Spleen (tissue), 13 donors: ENCODE measurements at places on chromosomes 4 and X. TPM values are rescaled to one million over a fixed set of nuclear protein-coding genes. Genes with fewer than 3 reads are reported as not detected.

- H3K36me3 ChIP-seq: no peaks in the 10 kb centered on the region
- H3K4me3 ChIP-seq: no peak overlapping the region
- H3K4me1 ChIP-seq: no peaks in the 10 kb centered on the region
- no peak overlapping the region for H3K27ac ChIP-seq
- no peak for DNase-seq
These were observed 198.2 kb downstream of the CEP135 start for GRCh38 chr4:56146956-56147355.

DNA sequence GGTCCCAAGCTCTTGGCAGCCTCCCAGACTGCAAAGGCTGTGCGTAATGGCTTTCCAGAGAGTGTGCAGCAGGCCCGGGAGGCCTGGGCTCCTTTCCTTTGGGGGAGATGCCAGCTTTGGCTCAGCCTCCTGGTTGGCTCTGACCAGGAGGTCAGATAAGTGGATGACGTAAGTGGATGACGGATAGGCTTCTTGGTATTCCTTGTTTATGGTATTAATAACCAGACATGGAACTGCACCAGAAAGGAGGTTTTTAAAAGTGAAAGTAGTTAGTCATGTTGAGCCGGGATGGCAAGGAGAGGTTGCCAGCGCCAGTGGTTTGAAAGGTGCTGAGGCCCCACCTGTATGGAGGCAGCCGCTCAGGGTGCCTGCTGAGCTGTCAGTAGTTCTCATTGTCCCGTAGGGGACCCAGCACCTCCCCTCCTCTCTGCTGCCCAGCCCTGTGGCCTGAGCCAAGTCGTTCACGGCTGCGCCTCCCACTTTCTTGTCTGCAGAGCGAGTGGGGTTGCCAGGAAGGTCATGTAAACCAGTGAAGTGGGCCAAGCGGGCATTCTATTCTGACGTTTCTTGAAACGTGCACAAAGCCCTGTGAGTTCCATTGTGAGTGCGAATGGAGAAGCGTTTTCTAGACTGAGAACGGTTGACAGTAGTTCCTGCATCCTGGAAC lies 28.7 kb upstream of the STOX2 start:
- no peak for DNase-seq
- H3K27ac ChIP-seq: peak overlapping the region; percentile 62
- peak overlapping the region; percentile 3 for H3K4me3 ChIP-seq
- no peaks in the 10 kb centered on the region for H3K4me1 ChIP-seq
- no peaks in the 10 kb centered on the region for H3K36me3 ChIP-seq

Gene ARHGEF6
- total RNA-seq: 68.7 TPM

DNA sequence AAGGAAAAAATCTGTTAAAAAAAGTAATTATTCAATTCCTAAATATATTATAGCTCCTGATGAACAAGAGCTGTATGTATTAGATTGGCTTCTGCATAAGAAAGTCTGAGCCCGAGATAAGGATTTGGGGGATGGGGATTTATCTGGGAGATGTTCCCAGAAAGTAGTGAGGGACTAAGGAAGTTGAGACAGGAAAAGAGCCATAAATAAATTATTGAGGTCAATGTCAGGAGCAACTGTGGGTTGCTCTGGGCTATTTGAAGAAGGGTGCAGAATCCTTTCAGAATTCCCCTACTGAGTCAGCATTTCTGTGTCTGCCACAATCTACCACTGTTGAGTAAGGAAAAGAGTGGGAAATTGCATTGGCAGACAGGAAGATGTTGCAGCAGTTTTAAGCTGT lies 3.1 kb upstream of the TDO2 start:
- H3K36me3 ChIP-seq: no peaks in the 10 kb centered on the region
- peak overlapping the region; percentile 13 for H3K27ac ChIP-seq
- peaks cover 4% of the 10 kb centered on the region for H3K4me1 ChIP-seq
- H3K4me3 ChIP-seq: no peak overlapping the region

DNA sequence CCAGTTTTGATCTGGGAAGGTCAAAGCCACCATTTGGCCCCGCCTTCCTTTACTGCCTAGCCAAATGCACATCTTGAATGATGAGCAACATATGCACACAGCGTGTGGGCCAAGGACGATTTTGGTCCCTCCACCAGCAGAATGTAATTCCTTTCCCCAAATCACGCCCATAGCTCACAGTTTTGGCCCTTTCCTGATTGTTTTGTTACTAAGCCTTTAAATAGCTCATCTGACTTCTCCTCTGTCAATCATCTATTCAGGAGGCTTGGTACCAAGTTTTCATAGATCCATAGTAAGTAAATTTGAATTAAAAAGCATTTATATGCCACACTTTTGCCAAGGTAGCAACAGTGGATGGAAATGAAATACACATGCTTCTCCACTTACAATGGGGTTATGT lies 123.3 kb downstream of the NFKB1 start:
- no peak overlapping the region for H3K4me3 ChIP-seq
- no peaks in the 10 kb centered on the region for H3K27me3 ChIP-seq
- no peaks in the 10 kb centered on the region for H3K36me3 ChIP-seq
- H3K4me1 ChIP-seq: peaks cover 5% of the 10 kb centered on the region
- DNase-seq: no peak
- no peak overlapping the region for H3K27ac ChIP-seq

Gene CDX4
- total RNA-seq: not detected

DNA sequence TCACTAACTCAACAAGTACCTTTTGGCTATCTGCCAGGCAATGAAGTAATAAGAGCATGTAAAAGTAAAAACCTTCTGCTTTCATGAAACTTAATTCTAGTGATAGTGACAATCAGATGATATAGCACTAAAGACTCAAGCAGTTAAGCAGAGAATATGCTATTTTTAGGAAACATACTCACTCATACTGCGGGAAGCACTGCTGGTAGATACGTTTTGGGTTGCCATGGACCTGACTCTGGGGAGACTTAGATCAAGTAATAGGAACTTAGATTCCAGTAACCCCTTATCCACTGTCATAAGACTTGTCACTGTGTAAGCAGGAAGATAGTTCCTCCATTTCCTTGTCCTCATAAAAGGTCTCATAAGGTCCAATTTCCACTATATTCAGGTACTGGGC lies 386.3 kb downstream of the DMD start:
- H3K36me3 ChIP-seq: no peaks in the 10 kb centered on the region
- H3K27me3 ChIP-seq: no peaks in the 10 kb centered on the region
- H3K4me1 ChIP-seq: no peaks in the 10 kb centered on the region

DNA sequence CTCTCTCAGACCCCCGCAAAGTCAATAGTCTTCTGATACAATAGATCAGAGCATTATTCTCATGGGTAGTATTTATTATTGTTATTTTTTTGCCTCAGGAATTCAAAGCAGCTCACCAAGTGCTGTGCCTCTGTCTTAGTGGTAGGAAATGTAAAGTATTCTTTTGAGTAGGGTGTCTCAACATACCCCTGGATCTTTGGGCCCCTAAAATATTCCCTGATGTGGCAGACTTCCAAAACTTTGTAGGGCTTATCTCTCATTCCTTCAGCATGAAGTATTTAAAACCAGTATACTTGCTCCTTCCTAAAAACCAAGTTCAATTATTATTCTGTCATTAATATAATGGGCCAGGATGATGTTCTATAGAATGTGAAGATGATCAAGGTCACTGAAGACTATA lies 115.3 kb upstream of the ZNF827 start:
- no peak overlapping the region for H3K27ac ChIP-seq
- no peak for DNase-seq
- no peaks in the 10 kb centered on the region for H3K4me1 ChIP-seq
- no peaks in the 10 kb centered on the region for H3K27me3 ChIP-seq
- H3K36me3 ChIP-seq: no peaks in the 10 kb centered on the region

GRCh38 chrX:109812236-109812635 lies 79.2 kb upstream of the ACSL4 start:
- DNase-seq: no peak
- H3K4me3 ChIP-seq: no peak overlapping the region
- no peaks in the 10 kb centered on the region for H3K36me3 ChIP-seq
- no peak overlapping the region for H3K27ac ChIP-seq
- H3K4me1 ChIP-seq: no peaks in the 10 kb centered on the region

DNA sequence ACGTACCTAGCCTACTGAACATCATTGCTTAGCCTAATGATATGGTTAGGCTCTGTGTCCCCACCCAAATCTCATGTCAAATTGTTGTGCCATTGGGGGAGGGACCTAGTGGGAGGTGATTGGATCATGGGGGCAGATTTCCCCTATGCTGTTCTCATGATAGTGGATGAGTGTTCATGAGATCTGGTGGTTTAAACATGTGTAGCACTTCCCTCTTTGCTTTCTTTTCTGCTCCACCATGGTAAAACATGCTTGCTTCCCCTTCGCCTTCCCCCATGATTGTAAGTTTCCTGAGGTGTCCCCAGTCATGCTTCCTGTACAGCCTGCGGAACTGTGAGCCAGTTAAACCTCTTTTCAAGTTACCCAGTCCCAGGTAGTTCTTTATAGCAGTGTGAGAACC lies 102.6 kb downstream of the RAPGEF2 start:
- no peaks in the 10 kb centered on the region for H3K27me3 ChIP-seq
- peaks cover 65% of the 10 kb centered on the region for H3K4me1 ChIP-seq
- peak overlapping the region; percentile 67 for H3K27ac ChIP-seq
- no peak overlapping the region for H3K4me3 ChIP-seq
- DNase-seq: no peak
- H3K36me3 ChIP-seq: no peaks in the 10 kb centered on the region

GRCh38 chr4:105634402-105635080 lies 73.9 kb downstream of the INTS12 start:
- no peak for DNase-seq
- no peaks in the 10 kb centered on the region for H3K36me3 ChIP-seq
- H3K4me1 ChIP-seq: peaks cover 25% of the 10 kb centered on the region
- H3K27ac ChIP-seq: no peak overlapping the region

- H3K4me1 ChIP-seq: no peaks in the 10 kb centered on the region
- no peak overlapping the region for H3K27ac ChIP-seq
- no peaks in the 10 kb centered on the region for H3K36me3 ChIP-seq
- no peak overlapping the region for H3K4me3 ChIP-seq
These were observed 511.4 kb upstream of the ARX start for GRCh38 chrX:25527156-25527555.
